Mucosa of descending colon (tissue), 3 donors: ENCODE measurements at places on chromosomes 12 and 14. TPM values are rescaled to one million over a fixed set of nuclear protein-coding genes. Genes with fewer than 3 reads are reported as not detected.
A peak's percentile ranks its signal among the peaks of the same experiment; 100 is the strongest.

DNA sequence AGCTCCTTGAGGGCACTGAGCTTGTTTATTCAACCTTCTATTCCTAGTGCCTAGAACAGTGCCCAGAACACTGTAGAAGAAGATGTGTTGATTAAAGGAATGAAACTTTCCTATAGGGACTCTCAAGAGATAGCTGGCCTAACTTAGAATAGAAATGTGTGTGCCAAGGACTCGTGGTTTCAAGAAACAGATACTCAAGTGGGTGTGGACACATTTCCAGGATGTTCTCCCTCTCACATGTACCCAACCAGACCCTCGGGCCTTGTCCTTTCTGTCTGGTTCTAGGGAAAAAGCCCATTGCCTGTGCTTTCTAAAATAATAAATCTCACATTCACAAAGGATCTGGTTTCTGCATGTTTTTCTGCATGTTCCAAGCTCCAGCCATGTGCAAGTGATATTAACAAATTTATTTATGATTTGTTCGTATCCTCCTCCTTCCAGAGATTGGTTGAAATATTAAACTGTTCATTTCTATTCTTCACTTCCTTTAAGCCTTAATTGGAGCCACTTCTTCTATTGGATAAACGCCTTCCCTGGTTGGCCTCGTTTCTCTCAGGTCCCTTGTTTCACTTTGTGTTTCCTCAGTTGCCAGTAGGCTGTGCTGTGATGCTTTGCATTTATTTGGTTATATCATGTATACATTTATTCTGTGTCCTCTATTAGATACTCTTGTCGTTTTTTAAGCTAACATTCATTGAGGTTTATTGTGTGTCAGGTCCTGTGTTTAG lies 89.8 kb downstream of the CRADD start:
- no peak for DNase-seq

GRCh38 chr12:99498756-99499155 lies 148.8 kb upstream of the GARIN6 start:
- DNase-seq, result no peak

GRCh38 chr12:43095669-43096280 lies 456.2 kb downstream of the ADAMTS20 start:
- no peak for DNase-seq

DNA sequence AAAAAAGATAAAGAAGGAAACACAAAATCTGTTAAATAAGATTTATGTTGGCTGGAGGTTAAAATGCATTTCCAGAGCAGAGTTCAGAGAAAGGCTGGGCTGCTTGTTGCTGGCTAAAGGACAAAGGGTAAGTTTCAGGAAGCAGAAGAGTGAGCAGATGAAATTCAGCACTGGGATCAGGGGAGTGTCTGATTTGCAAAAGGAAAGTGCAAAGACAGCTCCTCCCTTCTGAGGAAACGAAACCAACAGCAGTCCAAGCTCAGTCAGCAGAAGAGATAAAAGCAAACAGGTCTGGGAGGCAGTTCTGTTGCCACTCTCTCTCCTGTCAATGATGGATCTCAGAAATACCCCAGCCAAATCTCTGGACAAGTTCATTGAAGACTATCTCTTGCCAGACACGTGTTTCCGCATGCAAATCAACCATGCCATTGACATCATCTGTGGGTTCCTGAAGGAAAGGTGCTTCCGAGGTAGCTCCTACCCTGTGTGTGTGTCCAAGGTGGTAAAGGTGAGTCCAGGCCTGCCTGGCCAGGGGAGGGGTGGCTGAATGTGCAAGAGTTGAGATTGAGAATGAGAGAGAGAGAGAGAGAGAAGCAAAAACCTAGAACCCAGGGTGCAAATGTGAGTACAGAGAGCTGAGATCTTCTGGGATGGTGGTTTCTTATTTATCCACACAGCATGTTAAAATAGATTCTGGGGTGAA lies at the start of gene OAS1:
Gene OAS1 (plus strand): TSS at position 251 of the 703 bp plus-strand sequence. CDS start 78 bp downstream, at position 329.
- DNase-seq, result peak; percentile 46

DNA sequence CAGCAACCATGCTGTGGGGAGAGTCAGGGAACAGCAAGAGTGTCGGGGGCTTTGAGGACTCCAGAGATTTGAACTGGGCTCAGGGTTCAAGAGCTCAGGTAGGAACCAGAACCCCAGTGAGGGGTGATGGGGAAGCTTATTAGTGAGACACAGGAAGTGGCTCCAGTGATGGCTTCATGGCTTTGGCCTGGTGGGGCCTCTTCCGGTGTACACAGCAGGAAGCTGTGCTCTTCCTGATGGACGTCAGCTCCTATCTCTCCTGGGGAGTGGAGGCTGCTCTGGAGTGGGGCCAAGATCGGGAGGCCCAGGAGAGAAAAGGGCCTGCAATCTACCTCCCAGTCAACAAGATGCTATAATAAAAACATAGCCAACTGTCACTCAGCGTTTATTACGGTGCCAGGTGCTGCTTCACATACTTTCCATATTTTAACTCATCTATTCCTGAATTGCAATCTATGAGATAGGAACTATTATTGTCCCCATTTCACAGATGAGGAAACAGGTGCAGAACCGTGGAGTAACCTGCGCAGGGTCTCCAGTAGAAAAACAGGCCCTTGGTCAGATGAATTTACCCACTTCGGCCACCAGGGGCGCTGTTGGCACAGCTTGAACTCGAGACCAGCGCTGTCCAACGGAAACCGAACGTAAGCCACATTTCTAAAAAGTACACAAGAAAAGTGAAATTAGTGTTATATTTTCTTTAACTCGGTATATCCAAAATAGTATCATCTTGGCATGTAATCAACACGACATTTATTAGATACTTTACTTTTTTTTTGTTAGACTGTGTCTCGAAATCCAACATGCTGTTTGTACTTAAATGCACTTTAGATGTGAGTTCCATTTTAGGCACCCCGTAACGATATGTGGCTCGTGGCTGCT lies 63.6 kb upstream of the DLK1 start:
- DNase-seq, result peak; percentile 81

- no peak for DNase-seq
Observed at GRCh38 chr14:93108105-93108504, 7.6 kb downstream of the ITPK1 start.

GRCh38 chr14:85811340-85811739 lies 281.4 kb downstream of the FLRT2 start:
- no peak for DNase-seq

DNA sequence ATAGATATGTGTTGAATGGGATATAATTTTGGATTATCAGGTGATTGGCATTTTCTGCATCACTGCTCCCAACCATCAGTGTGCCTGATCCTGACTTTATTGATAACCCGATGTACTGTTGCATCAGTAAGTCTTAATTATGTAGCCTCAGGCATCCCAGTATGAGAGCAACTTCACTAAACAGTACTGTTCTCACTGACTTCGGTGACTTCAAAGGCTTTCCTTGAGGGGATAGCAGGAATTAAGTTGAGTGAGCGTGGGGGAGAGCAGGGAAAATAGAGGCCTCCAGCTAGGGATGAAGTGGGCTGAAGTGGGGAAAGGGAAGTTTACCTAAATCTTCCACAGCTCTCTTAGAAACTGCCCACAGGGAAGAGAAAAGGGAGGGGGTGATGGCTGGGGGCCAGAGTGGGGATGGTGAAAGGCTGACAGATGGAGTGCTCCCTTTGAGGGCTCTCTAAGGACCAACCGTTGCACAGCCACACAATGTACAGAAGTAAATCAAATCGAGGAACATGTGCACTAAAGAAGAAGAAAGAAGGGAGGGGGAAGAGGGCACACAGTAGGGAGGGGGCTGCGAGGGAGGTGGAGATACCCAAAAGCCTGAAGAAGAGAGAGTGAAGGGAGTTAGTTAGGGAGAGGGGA lies 10.7 kb upstream of the NEUROD4 start:
- no peak for DNase-seq

- peak; percentile 95 for DNase-seq
Observed at GRCh38 chr12:7108796-7109571, at the start of gene C1RL. Gene C1RL, minus strand, starts transcription at chr12:7109214. Its CDS starts 34 bp downstream, at chr12:7109180.

GRCh38 chr12:54024581-54025305 lies 3.5 kb upstream of the HOXC6 start:
- DNase-seq, result no peak

The SLC39A5 gene
- 129 TPM for total RNA-seq

The POTEG gene
- total RNA-seq, result not detected

The A2ML1 gene
- total RNA-seq, result not detected

The WIF1 gene
- total RNA-seq, result not detected

The ARF3 gene
- 266 TPM for total RNA-seq

The HOXC12 gene
- not detected for total RNA-seq

The RGS6 gene
- 2.5 TPM for total RNA-seq

The AKAP6 gene
- 30.8 TPM for total RNA-seq

The LRP10 gene
- 276 TPM for total RNA-seq
